Type B pancreatic cell (in vitro differentiated cells): ENCODE measurements at places on chromosomes 1 and 21. TPM values are rescaled to one million over a fixed set of nuclear protein-coding genes. Genes with fewer than 3 reads are reported as not detected.
A peak's percentile ranks its signal among the peaks of the same experiment; 100 is the strongest.

Gene IL20
- not detected in 2 replicates for total RNA-seq

DNA sequence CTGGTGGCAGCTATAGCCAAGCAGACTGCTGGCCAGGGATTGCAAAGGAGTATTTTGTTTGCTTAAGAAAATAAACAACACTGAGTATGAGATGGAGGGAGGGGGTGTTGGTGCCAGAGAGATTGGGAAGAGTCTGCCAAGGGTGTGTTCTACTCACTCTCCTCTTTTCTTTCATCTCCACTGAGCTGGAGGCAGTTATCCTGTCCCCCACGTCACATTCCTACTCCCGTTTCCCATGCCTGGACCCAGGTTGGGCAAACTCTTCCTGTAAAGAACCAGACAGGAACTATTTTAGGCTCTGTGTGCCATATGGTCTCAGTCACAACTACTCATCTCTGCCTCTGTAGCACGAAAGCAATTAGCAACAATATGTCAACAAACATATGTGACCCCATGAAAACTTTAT is 1.4 kb upstream of the IL24 start:
- no peak for DNase-seq

GRCh38 chr1:169141356-169141755 is 34.9 kb downstream of the ATP1B1 start:
- no peak for DNase-seq

GRCh38 chr1:27489501-27489972 is 430 bp downstream of the WASF2 start:
- peak; percentile 77 for DNase-seq

DNA sequence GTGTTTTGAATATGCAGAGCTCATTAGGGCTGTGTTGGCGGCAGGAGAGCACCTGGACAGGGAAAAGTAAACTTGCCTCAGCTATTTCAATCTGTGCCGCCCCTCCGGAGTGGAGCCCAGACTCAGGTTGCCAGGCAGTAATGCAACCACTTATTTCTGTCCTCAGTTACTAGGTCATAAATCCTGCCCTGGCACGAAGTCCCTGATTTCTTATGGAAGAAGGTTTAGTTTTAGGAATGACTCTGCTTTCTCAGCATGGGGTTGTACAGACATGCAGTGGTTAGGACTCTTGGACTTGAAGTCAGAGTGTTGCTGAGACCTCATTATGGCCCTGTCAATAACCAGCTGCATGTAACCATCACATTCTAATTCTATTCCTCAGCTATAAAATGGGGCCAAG is 98.3 kb upstream of the FGGY start:
- no peak for DNase-seq

Gene NECTIN4
- total RNA-seq, result 57.7 and 193 TPM in 2 replicates

Gene OR2T11
- not detected in 2 replicates for total RNA-seq

Gene TPTE
- total RNA-seq, result not detected in 2 replicates

Gene TMEM82
- total RNA-seq, result 1.1 TPM in 2 replicates

GRCh38 chr1:1915911-1916840 is 1.1 kb downstream of the CALML6 start:
- no peak for DNase-seq

DNA sequence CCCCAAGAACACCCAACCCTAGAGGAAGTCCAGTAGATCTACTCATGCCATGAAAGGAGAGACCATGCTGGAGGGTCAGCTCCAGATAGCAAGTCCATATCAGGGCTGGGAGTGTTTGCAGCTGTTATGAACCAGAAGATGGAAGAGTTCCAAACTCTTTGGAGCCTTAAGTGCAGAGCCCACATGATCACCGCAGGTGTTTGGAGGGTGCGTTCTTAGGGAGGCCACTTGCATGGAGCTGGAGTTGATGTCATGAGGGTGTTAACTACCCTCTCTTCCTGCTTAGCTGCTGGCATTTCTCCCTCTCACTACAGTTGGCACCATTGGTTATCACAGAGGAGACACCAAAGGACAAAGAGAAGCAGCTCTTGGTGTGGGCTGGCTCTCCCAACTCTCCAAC is 616.9 kb downstream of the AJAP1 start:
- DNase-seq, result no peak

DNA sequence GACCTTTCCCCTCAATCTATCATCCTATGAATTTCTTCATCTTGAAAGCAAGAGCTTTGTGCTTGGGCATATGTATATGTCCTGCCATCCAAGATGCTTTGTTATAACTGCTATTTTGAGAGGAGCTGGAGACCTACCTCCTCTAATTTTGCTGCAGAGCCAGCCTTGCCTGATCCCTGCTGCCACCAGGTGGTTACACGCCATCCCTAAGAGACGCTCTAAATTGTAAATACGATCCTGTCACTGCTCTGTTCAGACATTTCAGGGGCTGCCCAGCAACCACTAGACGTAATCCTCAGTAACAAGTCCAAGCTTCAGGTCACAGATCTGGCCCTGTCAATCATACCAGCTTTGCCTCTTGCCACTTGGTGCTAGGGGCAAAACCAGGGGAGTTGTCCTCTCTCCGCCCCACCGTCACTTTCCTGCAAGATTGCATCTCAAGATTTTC is 32.9 kb downstream of the GPA33 start:
- DNase-seq, result no peak

Gene PAFAH2
- total RNA-seq, result 16.7 and 21.1 TPM in 2 replicates

DNA sequence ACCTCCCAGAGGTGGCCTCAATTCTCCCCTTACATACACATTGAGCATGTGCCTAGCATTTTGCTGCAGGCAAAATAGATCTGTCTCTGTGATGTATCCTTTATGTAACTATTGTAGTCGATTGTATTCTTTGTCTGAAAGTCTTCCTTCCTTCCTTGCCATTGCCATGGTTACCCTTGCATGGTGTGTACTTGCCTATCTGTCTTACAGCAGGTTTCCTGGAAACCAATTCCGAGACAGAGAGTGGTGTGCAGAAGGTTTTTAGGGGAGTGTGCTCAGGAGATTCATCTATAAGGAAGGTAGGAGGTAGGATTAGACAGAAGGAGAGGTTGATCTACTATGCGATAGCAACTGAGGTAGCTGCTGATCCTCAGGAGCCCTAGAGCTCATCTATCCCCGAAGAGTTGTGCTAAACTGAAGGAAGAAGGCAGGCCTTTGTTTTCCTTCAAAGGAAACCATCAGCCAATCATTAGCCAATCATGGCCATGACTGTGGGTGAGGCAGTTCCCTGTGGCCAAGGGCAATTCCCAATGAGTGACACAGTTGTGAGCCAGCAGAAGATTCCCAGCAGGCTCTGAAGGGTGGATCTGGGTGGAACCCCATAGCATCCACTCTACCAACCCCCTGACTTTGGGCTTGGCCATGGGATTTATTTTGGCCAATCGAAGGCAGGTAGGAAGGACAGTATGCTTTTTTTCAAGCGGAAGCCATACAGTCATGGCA is 15.0 kb downstream of the CITED4 start:
- no peak for DNase-seq

Gene TMEM240
- total RNA-seq, result 3.1 and 10.3 TPM in 2 replicates

Gene UBL4B
- 1.0 TPM in 1 of 2 replicates, not detected in the other for total RNA-seq
